Activated naive CD4-positive, alpha-beta T cell treated with anti-CD3 and anti-CD28 coated beads for 36 hours (primary cell): ENCODE measurements at places on chromosomes 3 and 15.

- DNase-seq: no peak
Measured at GRCh38 chr15:83732196-83732595, 78.3 kb downstream of the ADAMTSL3 start.

GRCh38 chr3:45715945-45716344, 26.7 kb downstream of the SACM1L start:
- no peak for DNase-seq

DNA sequence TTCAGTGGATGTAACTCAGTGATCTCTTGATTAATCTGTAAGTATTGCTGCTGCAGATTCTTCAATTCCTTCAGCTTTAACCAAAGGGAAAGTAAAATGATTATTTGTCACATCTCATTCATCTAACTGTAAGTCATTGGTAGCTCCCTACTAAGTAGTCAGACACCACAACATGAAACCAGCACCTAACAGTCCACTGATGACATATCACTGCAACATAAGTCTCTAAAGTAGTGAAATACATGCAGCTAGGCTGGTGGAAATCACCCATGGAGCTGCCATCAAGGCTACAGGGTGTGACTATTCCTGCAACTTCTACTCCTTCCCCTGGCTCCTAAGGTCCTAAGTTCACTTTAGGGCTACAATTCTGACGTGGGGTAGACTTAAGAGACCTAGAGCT, 21.1 kb upstream of the HCLS1 start:
- DNase-seq: peak; percentile 7

- no peak for DNase-seq
Measured at GRCh38 chr3:126060613-126061145, 23.2 kb downstream of the SLC41A3 start.

GRCh38 chr3:186088335-186088734, 20.6 kb downstream of the ETV5 start:
- no peak for DNase-seq

- no peak for DNase-seq
Measured at GRCh38 chr3:183259621-183260020, 6.6 kb downstream of the B3GNT5 start.

GRCh38 chr3:153963012-153963411, 158.2 kb upstream of the ARHGEF26 start:
- no peak for DNase-seq

- DNase-seq: no peak
Measured at GRCh38 chr3:134625885-134626741, 24.7 kb downstream of the KY start.
